ENCODE measurements at places on chromosomes 5 and 9.
A peak's percentile ranks its signal among the peaks of the same experiment; 100 is the strongest.

GRCh38 chr5:38121420-38121819 is 136.9 kb upstream of the EGFLAM start:
- DNase-seq = no peak

GRCh38 chr9:121277518-121278295 is 9.7 kb downstream of the GSN start:
- DNase-seq = no peak

GRCh38 chr5:143932584-143932983 is 120.6 kb downstream of the HMHB1 start:
- DNase-seq = no peak

DNA sequence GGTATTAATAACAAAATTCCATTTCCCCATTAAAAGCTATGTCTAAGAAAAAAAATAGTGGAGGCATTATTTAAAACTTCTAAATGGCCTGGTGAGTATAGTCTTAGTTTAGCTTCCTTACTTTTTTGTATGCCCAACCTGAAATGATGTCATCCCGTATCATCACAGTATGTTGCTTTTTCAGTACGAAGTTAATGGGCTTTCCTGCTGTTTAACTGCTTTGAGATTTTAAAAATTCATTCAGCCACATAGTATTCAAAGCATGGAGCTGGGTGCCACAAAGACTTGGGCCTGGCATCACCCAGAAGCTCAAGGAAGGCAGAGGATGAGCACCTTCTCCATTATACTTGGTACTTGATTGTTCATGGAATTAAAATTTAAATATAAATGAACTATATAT is 7.4 kb downstream of the F2RL2 start:
- DNase-seq = no peak

- peak; percentile 94 for DNase-seq
Observed at GRCh38 chr9:121598965-121599871, 52.2 kb upstream of the DAB2IP start.

GRCh38 chr5:146076028-146076427 is 29.3 kb downstream of the PLAC8L1 start:
- no peak for DNase-seq

DNA sequence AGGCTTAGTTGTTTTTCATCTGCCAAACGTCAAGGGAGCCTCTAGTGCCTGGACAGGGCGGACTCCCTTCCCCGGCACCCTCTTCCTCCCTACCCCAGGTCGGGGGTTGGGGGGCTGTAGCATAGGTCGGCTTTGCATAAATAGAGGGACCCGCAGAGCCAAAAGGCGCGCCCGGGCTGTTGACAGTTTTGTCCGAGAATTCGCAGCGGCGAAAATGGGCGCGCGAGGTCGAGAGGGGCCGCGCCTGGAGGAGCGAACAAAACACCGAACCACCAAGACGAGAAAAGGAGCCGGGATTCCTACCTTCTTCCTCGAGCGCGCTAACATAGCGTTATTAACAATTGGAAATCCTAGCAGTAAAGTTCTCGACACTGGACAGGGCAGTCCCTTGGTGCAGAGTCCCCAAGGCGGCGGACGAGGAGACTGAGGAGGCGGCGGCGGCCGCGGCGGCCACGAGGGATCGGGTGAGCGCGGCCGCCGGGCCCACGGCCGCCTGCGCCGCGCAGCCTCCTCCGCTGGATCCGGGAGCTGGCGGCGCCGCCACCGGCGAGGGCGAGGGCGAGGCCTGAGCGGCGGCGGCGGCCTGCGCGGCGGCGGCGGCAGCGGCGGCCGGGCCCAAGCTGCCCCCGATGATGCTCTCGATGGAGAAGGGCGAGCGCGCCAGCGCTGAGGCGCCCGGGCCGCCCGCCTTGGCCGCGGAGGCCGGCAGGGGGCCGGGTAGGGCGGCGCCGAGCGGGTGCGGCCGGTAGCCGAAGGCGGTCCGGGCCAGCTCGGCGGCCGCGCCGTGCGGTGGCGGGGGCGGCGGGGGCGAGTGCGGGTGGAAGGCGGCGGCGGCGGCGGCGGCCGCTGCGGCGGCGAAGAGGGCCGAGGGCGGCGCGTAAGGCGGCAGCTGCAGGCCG is 1.7 kb downstream of the FOXD1 start:
- peak; percentile 39 for DNase-seq

DNA sequence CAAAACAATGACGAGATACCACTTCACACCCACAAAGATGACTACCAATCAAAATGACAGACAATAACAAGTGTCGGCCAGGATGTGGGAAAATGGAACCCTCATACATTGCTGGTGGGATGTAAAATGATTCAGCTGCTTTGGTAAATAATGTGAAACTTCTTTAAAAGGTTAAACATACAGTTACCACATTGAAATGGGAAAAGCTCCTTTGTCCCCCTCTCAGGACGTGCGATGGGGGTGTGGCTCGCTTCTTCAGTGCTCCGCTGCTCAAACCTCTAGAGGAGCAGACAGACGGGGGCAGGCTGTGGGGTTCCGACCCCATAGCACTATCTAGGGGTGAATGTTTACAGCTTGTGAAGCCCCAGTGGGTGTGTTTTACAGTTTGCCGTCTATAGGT is 8.0 kb upstream of the PLPP6 start:
- no peak for DNase-seq

DNA sequence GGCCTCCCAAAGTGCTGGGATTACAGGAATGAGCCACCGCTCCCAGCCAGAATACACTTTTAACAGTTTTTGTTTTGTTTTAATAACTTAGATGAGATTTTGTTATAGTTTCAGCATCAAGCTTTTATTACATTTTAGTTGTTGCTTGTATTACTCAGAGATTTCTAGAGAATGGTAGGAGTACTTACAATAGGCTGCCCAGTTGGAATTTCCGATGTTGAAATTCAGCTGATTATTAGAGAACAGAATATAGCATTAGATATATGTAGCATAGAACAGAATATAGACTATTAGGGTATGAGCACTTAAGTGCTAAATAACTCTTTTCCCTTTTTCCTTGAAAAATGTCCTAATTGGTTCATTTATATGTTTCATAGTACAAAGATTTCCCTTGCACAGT is 6.2 kb downstream of the KDM4C start:
- DNase-seq = no peak

- DNase-seq = no peak
Observed at GRCh38 chr5:56612759-56613158, 202.6 kb upstream of the MAP3K1 start.

- no peak for DNase-seq
Observed at GRCh38 chr9:22522206-22522740, 75.6 kb downstream of the DMRTA1 start.

GRCh38 chr9:105816202-105816744 is 121.9 kb downstream of the TMEM38B start:
- DNase-seq = no peak

DNA sequence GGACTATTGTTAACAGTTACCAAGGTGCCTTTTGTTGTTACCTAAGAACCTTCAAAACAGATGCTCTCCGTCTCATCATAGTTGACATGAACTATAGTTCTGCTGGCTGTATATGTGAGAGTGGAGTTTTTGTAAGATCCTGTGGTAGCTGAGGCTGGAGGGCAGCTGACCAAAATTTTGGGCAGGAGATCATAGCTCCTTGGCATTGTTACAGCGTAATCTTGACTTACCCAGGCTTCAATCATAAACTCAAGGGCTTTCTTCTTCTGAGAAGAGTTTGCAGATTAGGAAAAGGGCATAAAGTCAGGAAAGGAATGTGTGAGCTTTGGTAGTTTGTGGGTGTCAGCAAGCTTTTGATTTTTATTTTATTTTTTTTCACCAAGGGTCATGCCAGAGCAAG is 34.5 kb downstream of the RCL1 start:
- DNase-seq = no peak

GRCh38 chr5:111603446-111603827 is 91.1 kb upstream of the STARD4 start:
- DNase-seq = no peak

GRCh38 chr9:132833550-132834121 is 44.4 kb downstream of the AK8 start:
- no peak for DNase-seq

- DNase-seq = no peak
Observed at GRCh38 chr5:160434022-160434531, 12.4 kb downstream of the PTTG1 start.

- no peak for DNase-seq
Observed at GRCh38 chr5:74895906-74896305, 29.7 kb upstream of the FAM169A start.

DNA sequence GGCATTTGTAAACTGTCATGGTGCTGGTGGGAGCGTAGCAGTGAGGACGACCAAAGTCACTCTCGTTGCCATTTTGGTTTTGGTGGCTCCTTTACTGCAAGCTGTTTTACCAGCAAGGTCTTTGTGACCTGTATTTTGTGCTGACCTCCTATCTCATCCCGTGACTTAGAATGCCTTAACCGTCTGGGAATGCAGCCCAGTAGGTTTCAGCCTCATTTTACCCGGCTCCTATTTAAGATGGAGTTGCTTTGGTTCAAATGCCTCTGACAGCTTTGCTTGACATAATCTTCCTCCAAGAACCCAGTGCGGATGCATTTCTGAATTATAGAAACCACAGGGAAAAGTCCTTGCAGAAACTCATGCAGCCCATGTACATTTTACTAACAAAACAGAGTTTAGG is 3.9 kb upstream of the RASGRF2 start:
- no peak for DNase-seq

- DNase-seq = no peak
Observed at GRCh38 chr9:115627511-115627910, 509.6 kb upstream of the TNC start.

- DNase-seq = no peak
Observed at GRCh38 chr9:91157883-91158282, 203.8 kb downstream of the AUH start.

GRCh38 chr5:155311721-155312120 is 298.2 kb downstream of the KIF4B start:
- DNase-seq = no peak

DNA sequence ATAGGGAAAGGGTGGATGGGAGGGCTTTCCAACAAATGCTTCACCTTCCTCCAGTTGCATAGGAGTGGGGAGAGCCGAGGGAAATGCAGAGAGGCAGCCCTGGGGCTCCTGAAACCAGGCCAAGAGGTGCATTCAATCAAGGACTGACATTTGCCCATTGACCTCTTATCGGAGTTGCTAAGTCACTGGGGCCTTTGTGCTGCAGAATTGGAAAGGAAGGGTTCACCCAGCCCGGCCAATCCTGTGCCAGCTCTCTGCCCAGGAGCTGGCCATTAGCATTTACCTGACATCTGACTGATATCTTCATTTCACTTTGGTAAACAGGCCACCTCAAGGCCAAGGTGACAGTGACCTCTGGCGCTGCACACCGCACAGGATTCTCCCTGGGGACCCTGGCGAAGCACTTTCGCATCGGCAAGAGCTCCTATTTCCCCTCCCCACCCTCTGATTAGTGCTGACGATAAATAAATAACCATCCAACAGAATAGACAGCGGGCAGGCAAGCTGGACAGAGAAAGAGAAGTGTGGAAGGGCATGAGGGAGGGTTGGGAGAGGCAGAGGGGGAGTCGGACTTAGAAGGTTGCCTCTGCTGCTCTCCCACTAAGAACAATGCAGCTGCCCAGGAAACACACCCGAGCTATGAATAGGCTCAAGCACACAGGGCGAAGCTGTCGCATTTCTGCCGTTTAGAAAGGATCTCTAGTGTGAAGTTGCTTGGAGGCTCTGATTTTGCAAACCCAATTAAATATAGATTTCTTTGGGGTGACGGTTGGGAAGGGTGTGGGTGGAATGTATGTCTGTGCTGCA is 57.0 kb upstream of the BOD1 start:
- no peak for DNase-seq

- no peak for DNase-seq
Observed at GRCh38 chr5:172319708-172320441, 36.3 kb upstream of the UBTD2 start.

DNA sequence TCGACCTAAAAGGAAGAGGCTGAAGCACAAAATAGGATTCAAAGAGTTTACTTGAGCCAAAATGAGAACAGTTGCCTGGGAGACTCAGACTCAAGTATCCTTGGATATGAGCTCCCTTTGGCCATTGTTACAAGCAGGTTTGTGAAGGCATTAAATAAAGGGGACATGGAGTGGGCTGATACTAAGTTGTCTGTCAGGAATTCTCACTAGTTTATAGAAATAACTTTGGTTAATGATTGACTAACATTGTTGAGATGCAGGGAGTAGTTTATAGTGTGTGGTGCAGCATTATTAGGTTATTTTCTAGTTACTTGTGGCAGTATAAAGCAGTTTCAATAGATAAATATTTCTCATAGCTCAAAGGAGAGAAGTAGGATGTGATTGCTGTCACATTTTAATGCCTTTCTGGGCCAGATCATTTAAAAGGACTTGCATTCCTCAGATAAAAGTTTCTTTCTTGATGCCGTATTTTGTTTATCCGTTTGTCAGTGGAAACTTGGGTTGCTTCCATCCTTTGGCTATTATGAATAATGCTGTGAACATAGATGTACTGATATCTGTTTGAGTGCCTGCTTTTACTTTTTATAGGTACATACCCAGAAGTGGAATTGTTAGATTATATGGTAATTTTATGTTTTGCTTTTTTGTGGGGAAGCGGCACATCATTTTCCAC is 9.1 kb downstream of the AP3S1 start:
- DNase-seq = no peak

DNA sequence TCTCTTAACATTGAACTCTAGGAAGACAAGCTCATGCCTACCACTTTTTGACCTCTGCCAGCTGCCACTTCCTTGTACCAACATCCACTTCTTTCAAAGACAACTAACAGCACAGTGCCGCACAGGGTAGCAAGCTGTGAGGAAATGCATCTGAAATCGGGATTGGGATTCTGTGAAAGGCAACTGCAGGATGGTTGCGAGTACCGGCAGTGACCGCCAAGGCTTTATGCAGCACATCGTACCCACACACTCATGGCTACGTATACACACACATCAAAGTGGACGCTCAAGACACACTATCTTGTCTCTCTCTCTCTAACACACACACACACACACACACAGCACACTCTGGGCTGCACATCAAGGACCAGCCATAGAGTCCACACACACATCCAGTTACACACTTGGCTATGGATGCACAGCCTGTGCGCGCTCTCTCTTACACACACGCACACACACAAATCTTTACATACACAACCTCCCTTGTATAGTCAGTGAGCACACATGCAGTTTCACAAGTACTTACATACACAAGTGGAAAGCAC is 964 bp downstream of the HTR4 start:
- DNase-seq = no peak

DNA sequence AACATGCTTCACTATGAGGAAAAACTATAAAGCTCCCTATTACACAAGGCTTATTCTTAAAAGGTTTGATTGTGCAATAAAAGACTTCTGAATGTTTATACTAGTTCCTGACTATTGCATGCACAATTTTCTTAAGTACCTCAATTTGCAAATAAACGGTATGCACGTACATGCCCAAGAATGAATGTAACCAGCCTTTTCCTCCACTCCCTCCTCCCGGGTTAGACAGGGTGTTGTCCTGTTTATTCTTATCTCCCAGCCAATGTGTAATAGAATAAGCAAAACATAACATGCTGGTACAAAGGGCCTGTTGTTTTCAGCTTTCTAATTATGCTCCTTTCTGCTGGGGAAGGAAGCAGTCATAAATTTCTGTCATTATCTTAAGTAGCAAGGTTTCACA is 79.1 kb downstream of the AOPEP start:
- peak; percentile 23 for DNase-seq

DNA sequence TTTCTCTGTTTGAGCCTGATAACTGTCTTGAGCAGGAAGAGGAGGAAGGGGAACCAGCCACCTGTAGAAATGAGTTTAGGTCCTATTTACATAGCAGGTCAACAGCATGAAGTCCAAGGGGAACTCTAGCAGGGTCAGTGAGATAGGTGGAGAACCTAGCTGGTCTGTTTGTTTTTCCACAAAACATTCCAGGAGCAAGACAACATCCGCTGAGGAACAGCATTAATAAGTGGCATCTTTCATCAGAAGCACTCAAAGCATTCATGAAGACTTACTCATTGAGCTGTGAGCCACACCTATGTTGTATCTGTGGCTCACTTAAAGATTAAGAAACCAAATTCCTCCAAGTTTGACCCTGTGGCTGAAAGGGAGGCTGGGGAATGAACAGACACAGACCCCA is 115.9 kb downstream of the ACTBL2 start:
- DNase-seq = peak; percentile 9
